Mesothelial cell of epicardium (in vitro differentiated cells): ENCODE measurements at places on chromosomes 3 and 15. TPM values are rescaled to one million over a fixed set of nuclear protein-coding genes. Genes with fewer than 3 reads are reported as not detected.

DNA sequence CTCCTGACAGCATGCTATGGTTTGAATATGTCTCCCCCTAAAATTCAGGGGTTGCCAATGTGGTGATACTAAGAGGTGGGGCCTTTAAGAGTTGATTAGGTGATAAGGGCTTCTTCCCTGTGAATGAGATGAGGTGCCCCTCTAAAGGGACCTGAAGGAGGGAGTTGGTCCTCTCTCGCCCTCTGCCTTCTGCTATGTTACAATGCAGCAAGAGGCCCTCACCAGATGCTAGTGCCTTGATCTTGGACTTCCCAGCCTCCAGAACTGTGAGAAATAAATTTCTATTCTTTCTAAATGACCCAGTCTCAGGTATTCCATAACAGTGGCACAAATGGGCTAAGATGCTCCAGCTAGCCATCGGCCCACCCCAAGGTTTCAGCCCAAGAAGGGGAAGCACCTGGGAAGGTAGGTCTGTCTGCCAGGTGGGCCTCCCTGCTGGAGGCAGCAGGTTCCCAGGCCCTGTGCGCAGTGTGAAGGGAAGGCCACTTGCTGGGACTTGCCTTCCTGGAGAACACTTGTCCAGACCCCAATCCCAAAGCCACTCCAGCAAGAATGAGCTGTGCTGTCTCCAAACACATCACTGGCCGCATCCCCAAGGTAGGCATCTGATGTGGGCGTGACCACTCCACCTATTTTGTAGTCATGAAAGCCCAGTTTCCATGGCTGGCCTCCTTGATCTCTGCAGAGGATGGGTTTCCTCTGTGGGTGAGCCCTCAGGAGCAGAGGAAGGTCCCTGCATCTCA, 9.0 kb downstream of the TGM4 start:
- DNase-seq: no peak

DNA sequence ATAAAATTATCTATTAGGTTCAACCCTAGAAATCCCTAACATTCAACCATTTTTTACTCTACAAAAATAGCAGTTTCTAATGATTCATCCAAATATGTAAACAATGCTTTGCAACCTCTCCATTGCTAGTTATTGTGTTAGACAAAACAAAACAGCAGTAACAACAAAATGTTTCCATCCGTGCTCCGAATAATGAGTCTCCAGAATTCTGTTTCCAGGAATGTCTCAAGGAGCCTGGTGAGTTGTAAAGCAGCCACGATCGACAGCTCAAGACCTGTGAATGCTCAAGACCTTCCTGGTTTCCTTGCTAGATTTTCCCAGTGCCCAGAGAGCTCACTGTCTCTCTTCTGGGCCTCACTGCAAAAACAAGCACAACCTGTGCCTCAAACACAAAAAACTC, 49.9 kb downstream of the CHRD start:
- no peak for DNase-seq

- no peak for DNase-seq
Observed at GRCh38 chr3:108292905-108293328, 3.4 kb upstream of the HHLA2 start.

GRCh38 chr15:48447657-48448056, 116.4 kb downstream of the DUT start:
- DNase-seq: no peak

- DNase-seq: no peak
Observed at GRCh38 chr3:162610261-162610660, 1113.7 kb downstream of the OTOL1 start.

GRCh38 chr15:36807134-36807764, 227.8 kb downstream of the CDIN1 start:
- no peak for DNase-seq

DNA sequence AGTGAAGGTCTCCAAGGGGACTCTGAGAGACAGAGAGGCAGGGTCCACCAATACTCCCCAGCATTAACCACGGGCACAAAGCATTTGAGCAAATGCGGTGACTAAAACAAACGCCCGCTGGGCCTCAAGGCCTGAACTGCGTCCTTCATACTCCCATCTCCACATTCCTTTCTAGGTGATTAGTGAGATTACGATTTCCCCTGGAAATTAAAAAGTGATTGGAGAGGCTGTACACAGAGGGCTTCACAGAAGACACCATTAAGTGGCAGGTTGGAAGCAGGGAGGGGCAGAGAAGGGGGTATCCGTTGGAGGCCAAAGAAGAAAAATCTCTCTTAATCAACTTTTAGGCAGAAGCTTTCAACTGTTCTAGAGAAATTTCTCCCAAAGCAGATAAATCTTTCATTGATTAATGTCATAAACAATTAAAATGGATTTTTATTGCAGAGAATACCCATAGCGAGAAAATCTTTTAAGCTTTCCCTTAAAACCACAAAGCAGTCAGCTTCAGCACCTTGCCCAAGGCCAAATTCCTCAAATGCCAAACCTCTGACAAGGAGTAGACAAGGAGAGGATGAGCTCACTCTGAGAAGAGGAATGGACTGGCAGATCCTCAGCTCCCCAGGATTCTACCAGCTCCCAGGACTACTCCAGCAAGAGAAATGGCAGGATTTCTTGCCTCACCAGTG, 38.2 kb downstream of the MB21D2 start:
- peak; percentile 50 for DNase-seq

DNA sequence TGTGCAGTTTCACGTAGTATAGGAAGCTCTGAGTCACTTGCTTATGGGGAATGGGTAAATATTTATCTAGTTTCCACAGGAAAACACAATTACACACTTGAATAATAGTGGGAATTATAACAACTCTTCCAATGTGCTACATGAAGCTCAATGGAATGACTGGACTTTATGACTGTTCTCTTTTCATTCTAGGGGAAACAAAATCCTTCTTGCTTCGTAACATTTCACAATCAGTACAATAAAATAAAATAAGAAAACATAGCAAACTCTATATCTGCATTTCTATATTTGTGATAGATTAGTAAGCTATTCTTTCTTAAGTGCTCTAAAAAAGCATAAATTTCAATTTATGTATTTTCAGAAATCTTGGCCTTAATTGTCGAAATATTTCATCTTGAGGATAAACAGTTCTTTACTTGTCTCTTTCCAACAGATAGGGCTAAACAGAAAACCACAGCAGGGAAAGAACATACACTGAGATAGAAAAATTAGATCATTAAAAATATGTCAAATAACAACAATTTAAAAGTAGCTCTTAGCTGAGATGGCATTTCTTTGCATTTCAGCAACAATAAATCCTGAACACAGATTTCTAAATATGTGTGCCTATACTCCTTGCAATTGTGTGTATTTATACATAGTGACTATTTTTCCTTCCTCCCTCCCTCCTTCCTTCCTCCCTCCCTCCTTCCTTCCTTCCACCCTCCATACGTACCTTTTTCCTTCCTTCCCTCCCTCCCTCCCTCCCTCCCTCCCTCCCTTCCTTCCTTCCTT, 395.5 kb upstream of the KCNMB2 start:
- no peak for DNase-seq

- no peak for DNase-seq
Observed at GRCh38 chr15:52144656-52145178, 32.1 kb upstream of the BCL2L10 start.

- DNase-seq: no peak
Observed at GRCh38 chr15:99452728-99453636, 112.8 kb upstream of the MEF2A start.

GRCh38 chr3:130537673-130538304, 20.8 kb downstream of the COL6A6 start:
- DNase-seq: no peak

GRCh38 chr3:182484682-182485081, 308.6 kb upstream of the ATP11B start:
- no peak for DNase-seq

DNA sequence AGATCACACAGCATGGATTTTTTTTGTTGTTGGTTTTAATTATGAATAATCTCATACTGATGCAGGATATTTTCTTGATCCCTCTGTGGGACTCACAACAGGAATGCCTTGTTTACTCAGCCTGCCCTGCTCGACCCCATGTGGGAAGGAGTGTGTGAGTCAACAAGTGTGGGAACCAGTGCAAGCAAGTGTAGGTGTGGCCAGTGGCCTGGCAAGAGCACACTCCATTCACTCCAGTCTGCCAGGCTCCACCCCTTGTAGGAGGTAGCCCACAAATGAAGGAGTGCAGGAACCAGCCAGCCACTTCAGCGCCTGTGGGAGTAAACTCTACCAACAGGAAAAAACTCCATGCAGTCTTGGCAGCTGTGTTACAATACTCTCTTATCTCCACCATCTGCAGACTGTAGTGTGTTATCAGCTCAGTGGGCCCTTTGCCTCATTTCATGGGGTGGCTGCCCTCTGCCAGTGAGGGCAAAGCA, 393.6 kb downstream of the OTOL1 start:
- no peak for DNase-seq

PLSCR2 gene
- total RNA-seq: 0.31 TPM in 1 of 3 replicates, not detected in the others

SPATA16 gene
- total RNA-seq: not detected in 3 replicates

KLHL6 gene
- 0.05 to 0.16 TPM (median 0.07 TPM) in 3 replicates for total RNA-seq

TUSC7 gene
- not detected in 3 replicates for total RNA-seq

ITIH1 gene
- not detected in 3 replicates for total RNA-seq

ATP1B3 gene
- total RNA-seq: 139 to 154 TPM (median 149 TPM) in 3 replicates

ONECUT1 gene
- 0.18 TPM in 1 of 3 replicates, not detected in the others for total RNA-seq

RTP1 gene
- total RNA-seq: not detected in 3 replicates

SCN11A gene
- total RNA-seq: 1.6 to 1.9 TPM (median 1.6 TPM) in 3 replicates

ARGFX gene
- total RNA-seq: not detected in 3 replicates

GOLGA8M gene
- 3.0 to 3.9 TPM (median 3.6 TPM) in 3 replicates for total RNA-seq

GRK7 gene
- 0.11 TPM in 1 of 3 replicates, not detected in the others for total RNA-seq
